ENCODE measurements at places on chromosomes 7 and 10. TPM values are rescaled to one million over a fixed set of nuclear protein-coding genes. Genes with fewer than 3 reads are reported as not detected.

Gene OGA
- 98.1 TPM for total RNA-seq

Gene LRRC17
- total RNA-seq, result 9.7 TPM

Gene WIPF3
- total RNA-seq, result 1.3 TPM

Gene SLC26A4
- total RNA-seq, result not detected

Gene ENTPD1
- 1.1 TPM for total RNA-seq

Gene PODXL
- total RNA-seq, result 58.5 TPM

Gene GDF10
- 4.0 TPM for total RNA-seq

Gene GLRX3
- 71.3 TPM for total RNA-seq

Gene LIPM
- total RNA-seq, result not detected

Gene GNAT3
- not detected for total RNA-seq

Gene TRDMT1
- 10.1 TPM for total RNA-seq

DNA sequence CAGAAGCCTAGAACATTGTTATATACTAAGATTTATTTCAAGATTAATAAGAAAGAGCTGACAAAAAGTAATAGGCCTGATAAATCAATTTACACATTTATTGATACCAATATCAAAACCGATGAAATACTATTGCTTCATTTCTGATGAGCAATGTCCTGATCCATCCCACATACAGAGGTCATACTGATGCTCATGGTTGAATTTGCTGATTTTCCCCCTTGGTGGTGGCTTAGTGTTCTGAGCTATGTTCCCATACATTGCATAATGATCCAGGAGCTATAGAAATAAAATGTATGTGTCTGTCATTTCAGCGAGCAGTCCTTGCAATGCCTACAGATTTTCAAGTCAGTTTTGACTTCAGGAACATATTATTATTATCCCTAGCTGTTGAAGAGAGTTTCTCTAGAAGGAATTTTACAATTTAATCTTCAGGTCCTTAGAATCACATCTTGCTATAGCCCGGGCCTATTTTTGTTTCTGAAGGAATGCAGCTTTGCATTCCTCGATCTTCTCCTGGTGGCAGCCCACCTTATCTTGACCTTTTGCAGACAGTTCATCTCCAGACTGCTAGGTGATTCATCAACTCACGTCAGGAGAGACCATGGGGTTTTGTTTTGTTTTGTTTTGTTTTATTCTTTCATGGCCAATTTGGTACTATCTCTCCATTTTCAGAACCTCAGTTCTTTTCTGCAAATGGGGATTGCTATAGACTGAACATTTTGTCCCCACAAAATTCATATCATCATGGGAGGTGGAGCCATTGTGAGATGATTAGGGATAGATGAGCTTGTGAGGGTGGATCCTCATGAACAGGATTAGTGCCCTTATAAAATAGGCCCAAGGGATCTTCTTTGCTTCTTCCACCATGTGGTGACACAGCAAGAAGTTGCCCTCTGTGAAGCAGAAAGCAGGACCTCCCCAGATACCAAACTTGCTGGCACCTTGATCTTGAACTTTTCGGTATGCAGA is 465.6 kb upstream of the IGFBP3 start:
- no peak overlapping the region for H3K4me3 ChIP-seq
- H3K36me3 ChIP-seq, result no peaks in the 10 kb centered on the region
- peak; percentile 38 for DNase-seq

GRCh38 chr7:73678862-73679261 is 4.4 kb downstream of the DNAJC30 start:
- no peak for DNase-seq
- peaks cover 2% of the 10 kb centered on the region for H3K36me3 ChIP-seq
- H3K27me3 ChIP-seq, result no peaks in the 10 kb centered on the region
- H3K4me3 ChIP-seq, result no peak overlapping the region
- peaks cover 11% of the 10 kb centered on the region for H3K4me1 ChIP-seq

GRCh38 chr7:152013230-152013629 is 12.2 kb upstream of the GALNT11 start:
- H3K27ac ChIP-seq, result no peak overlapping the region
- no peak overlapping the region for H3K4me3 ChIP-seq
- H3K4me1 ChIP-seq, result no peaks in the 10 kb centered on the region
- no peaks in the 10 kb centered on the region for H3K36me3 ChIP-seq
- DNase-seq, result no peak

DNA sequence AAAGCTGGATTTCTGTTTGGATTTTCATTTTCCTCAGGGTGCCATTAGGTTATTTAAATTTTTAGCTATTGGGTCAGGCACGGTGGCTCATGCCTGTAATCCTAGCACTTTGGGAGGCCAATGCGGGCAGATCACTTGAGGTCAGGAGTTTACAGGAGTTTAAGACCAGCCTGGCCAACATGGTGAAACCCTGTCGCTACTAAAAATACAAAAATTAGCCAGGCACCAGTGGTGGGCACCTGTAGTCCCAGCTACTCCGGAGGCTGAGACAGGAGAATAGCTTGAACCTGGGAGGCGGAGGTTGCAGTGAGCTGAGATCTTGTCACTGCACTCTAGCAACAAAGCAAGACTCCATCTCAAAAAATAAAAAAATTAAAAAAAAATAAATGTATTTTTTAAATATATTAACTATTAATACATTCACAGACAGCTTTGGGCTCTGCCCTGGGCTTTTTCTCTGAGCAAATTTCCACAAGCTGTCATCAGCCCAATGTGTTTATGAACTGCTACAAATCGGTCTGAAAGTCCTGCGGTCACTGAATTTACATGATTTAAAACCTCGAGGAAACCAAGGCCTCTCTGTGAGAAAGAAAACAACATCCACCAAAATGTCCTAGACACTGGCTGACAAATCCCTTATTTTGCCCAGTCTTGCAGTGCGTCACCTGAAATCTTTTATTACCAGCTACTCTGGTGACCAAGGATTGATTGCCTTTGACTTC is 19.2 kb upstream of the PLEKHS1 start:
- H3K36me3 ChIP-seq, result no peaks in the 10 kb centered on the region
- no peak for DNase-seq
- H3K4me3 ChIP-seq, result no peak overlapping the region
- H3K27ac ChIP-seq, result no peak overlapping the region

DNA sequence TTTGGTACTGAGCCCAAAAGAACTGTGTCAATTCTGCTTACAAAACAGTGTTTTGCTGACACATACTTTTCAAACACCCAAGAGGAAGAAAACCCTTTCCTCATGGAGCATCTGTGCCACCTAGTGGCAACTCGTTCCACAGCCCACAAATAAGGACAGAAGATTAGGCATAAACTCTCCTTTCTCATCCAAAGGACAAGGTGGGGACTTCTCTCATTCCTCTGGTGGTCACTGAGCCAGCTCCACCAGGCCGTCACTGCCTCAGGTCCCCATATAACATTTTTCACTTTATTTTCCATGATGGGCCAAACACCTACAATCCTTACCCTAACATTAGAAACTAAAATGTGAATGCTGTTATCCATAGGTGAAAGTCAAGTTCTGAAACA is 76.9 kb downstream of the RNF216 start:
- peaks cover 10% of the 10 kb centered on the region for H3K36me3 ChIP-seq
- H3K4me1 ChIP-seq, result peaks cover 46% of the 10 kb centered on the region
- H3K27ac ChIP-seq, result peak overlapping the region; percentile 100

DNA sequence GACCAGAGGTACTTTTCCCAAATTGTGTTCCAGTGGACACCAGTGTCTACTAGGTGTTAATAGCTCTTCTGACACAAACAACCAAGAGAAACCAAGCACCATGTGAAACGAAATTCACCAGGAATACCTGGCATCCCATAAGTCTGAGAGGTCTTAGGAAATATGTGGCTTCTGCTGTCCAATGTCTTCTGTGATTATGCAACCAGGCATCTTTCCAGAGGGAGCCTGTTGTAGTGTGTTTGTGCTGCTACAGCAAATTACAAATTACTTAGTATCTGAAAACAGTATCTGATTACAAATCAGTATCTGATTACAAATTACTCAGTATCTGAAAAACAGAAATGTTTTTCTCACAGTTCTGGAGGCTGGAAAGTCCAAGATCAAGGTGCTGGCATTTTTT is 133.6 kb upstream of the NPVF start:
- no peaks in the 10 kb centered on the region for H3K4me1 ChIP-seq
- no peaks in the 10 kb centered on the region for H3K27me3 ChIP-seq
- H3K4me3 ChIP-seq, result no peak overlapping the region
- no peaks in the 10 kb centered on the region for H3K36me3 ChIP-seq
- H3K27ac ChIP-seq, result no peak overlapping the region
- DNase-seq, result peak; percentile 21

DNA sequence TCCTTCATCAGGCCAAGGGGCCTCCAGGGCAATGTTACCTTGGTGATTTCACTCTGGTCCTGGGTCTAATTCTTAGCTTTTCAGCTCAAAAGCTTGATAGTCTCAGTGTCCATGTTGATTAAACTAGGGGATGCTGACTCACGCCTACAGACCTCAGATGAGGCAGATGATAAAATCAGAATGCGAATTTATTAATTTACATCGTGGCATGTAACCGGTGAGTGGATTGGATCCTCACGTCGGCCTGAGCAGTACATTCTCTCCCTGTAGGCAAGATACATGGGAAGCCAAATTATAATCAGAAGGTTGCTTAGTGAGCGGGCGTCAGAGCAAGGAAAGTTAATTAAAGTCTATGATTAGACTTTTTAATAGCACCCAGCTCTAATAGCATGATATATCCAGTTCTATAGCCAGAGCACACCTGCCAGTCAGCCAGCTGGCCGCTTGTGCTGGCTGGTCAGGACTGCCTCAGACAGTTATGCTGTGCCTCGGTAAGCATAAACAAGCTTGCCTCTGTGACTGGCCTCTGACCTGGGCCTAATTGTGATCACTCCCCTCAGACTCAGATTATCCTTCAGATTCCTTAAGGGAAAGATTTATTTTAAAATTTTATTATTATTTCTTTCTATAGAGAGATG is 20.2 kb upstream of the CPA5 start:
- H3K27me3 ChIP-seq, result no peaks in the 10 kb centered on the region
- no peaks in the 10 kb centered on the region for H3K36me3 ChIP-seq
- no peak overlapping the region for H3K27ac ChIP-seq
- H3K4me3 ChIP-seq, result no peak overlapping the region
- no peaks in the 10 kb centered on the region for H3K4me1 ChIP-seq

DNA sequence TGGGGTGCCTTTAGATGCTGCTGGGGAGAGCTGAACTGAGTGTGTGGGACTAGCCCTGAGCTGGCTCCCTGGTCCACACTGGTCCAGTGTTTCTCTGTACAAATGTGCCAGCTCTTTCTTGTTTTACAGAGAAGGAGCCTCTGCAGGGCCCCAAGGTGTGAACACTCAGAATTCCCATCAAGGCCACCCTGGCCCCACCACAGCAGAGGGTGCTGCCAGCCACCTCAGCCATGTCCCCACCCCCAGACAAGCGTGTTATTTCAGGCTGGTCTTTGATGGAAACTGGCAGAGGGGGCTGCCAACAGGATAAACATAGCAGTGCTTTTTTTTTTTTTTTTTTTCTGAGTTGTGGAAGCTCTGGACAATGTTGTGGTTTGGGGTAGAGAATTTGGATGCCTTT is 68.5 kb upstream of the LRRC18 start:
- H3K36me3 ChIP-seq, result no peaks in the 10 kb centered on the region
- no peaks in the 10 kb centered on the region for H3K27me3 ChIP-seq
- H3K27ac ChIP-seq, result no peak overlapping the region
- no peak for DNase-seq
- no peak overlapping the region for H3K4me3 ChIP-seq

GRCh38 chr10:99569253-99569939 is 36.7 kb downstream of the NKX2-3 start:
- DNase-seq, result no peak
- no peak overlapping the region for H3K4me3 ChIP-seq
- no peaks in the 10 kb centered on the region for H3K27me3 ChIP-seq

DNA sequence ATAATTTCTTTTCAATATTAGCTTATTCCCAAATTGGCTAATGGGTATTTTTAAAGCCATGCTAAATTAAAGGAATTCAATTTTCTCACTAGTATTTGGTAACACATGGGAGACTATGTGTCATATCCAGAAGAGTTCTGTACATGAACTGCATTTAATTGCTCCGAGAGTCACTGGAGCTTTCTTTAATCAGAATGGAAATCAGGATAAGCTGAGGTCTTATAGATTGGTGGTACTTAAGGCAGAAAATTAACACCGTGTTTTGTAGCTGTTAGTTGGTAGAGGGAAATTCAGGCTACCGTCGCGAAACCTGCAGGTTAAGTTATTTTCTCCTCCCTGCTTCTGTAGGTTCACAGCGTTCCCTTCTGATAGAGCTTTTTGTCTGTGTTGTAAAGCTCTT is at the start of gene WEE2:
WEE2 (plus strand) TSS at position 3 of the 400 bp plus-strand sequence. CDS start 406 bp downstream, outside the sequence.
- no peaks in the 10 kb centered on the region for H3K4me1 ChIP-seq
- H3K36me3 ChIP-seq, result no peaks in the 10 kb centered on the region
- no peak within 1 kb of the TSS for H3K27ac ChIP-seq
- H3K27me3 ChIP-seq, result no peaks in the 10 kb centered on the region
- DNase-seq, result no peak

GRCh38 chr10:12041766-12042408 is 722 bp downstream of the UPF2 start:
- no peaks in the 10 kb centered on the region for H3K36me3 ChIP-seq
- peaks cover 8% of the 10 kb centered on the region for H3K4me1 ChIP-seq
- peak; percentile 18 for DNase-seq
- peak overlapping the region; percentile 99 for H3K27ac ChIP-seq

- no peaks in the 10 kb centered on the region for H3K27me3 ChIP-seq
- H3K36me3 ChIP-seq, result no peaks in the 10 kb centered on the region
- DNase-seq, result no peak
- no peak overlapping the region for H3K4me3 ChIP-seq
Observed at GRCh38 chr7:66535414-66536329, 93.0 kb upstream of the KCTD7 start.

DNA sequence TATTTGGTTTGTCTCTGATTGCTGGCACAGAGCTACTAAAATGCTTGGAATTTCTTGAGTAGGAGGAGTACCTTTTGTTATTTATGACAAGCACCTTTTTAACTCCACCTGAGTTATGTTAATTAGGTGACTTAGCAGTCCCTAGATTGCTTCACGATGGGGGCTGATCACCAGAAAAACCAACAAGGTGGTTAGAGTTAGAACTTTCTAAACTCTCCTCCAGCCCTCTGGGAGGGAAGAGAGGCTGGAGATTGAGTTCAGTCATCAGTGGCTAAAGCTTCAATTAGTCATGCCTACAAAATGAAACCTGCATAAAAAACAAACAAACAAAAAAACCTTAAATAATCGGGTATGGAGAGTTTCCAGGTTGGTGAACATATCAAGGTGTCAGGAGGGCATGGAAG is 23.6 kb upstream of the ING3 start:
- no peak overlapping the region for H3K4me3 ChIP-seq
- DNase-seq, result no peak
- no peaks in the 10 kb centered on the region for H3K27me3 ChIP-seq
- H3K27ac ChIP-seq, result no peak overlapping the region

DNA sequence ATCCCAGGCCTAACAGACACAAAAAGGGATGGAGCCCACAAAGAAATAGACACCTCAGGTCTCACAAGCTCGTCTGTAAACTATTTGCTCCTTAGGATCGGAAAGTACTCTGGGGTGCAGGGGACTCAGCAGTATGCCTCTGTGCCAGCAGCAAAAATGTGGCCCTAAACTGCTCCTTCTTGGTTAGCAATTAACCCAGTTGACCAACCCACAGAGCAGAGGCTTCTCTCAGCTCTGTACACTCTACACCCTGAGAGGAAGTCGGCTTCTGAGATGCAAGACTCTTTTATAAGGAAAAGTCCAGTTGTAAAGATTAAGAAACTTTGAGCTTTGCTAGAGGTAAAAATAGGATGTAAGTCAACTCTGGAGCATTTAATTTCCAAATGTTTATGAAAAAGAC is 156.3 kb upstream of the PRSS58 start:
- DNase-seq, result no peak
- no peaks in the 10 kb centered on the region for H3K27me3 ChIP-seq
- no peak overlapping the region for H3K27ac ChIP-seq

- no peak overlapping the region for H3K4me3 ChIP-seq
- no peak for DNase-seq
- no peaks in the 10 kb centered on the region for H3K27me3 ChIP-seq
Observed at GRCh38 chr7:138750901-138751464, 46.8 kb upstream of the TMEM213 start.

Measured in cardiac muscle cell (in vitro differentiated cells and primary cell).